ENCODE measurements at places on chromosomes 2 and 18.

GRCh38 chr2:146873646-146874259, 971.1 kb upstream of the ACVR2A start:
- no peak for DNase-seq

GRCh38 chr2:94997981-94998930, 27.3 kb upstream of the MAL start:
- no peak for DNase-seq

DNA sequence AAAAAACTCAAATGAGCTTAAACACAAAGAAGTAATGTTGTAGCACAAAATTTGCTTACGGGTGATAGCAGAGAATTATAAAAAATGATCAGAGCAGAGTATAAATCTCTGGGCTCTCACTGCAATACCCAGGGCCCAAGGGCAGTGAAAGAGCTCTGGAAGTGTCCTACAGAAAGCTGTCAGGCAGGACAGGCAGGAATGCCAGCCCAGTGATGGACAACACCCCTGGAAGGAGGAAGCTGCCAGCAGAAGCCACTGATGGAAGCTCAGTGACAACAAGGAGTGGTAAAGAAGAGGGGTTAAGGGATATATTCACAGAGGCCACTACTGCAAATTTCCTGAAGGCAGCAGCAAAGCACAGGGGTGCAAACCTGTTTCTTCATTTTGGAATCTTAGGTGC, 214.9 kb downstream of the L3MBTL4 start:
- no peak for DNase-seq

DNA sequence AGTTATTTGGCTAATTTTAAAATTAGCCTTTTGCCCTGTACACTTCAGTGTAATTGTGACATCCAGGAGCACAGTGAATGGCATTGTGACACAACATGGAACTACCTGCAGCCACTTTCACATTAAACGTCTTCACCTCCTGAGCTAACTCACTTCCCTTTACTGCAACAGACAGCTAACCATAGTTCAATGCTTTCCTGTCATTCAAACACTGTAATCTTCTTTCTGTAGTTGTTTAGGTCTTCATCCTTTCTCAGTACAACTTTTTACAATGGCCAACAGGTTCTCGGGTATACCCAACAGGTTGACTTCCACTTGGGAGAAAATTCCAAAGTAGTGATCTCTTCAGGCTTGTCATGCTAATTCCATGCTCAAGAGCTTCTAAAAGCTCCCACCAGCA, 8.6 kb upstream of the AGPS start:
- no peak for DNase-seq

- no peak for DNase-seq
Measured at GRCh38 chr2:190696792-190697398, 48.0 kb downstream of the NAB1 start.

GRCh38 chr2:217945530-217945929, 57.3 kb downstream of the TNS1 start:
- no peak for DNase-seq

GRCh38 chr18:59681521-59682004, 15.7 kb downstream of the CCBE1 start:
- no peak for DNase-seq

GRCh38 chr2:239908744-239909143, 116.4 kb downstream of the NDUFA10 start:
- no peak for DNase-seq

GRCh38 chr2:53813151-53813550, 26.3 kb downstream of the ERLEC1 start:
- DNase-seq, result no peak

DNA sequence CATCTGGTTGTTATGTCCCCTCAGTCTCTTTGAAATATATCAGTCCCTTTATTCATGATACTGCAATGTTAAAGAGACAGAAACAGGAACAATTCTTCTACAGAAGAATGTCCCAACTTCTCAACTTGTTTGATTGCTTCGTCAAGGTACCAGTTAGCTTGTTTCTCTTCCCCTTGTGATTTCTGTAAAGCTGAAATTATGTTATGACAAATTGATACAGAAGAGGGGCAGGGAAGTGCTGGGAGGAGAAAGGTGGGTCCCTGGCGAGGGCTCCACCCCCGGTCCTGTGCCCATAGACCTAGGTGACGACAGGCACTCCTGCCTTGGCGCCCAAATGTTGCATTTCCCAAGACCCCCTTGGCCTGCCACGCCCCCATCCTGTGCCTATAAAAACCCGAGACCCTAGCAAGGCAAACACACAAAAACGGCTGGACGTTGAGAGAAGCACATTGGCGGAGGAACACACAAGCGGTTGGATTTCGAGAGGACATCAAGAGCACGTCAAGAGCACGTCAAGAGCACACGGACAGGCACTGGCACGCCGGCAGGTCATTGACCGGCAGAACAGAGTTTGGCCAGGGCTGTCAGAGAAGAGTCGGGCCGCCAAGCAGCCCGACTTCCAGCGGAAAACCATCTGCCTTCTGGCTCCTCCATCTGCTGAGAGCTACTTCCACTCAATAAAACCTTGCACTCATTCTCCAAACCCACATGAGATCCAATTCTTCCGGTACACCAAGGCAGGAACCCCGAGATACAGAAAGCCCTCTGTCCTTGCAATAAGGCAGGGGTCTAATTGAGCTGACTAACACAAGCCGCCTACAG, 11.5 kb upstream of the RTN4 start:
- no peak for DNase-seq

DNA sequence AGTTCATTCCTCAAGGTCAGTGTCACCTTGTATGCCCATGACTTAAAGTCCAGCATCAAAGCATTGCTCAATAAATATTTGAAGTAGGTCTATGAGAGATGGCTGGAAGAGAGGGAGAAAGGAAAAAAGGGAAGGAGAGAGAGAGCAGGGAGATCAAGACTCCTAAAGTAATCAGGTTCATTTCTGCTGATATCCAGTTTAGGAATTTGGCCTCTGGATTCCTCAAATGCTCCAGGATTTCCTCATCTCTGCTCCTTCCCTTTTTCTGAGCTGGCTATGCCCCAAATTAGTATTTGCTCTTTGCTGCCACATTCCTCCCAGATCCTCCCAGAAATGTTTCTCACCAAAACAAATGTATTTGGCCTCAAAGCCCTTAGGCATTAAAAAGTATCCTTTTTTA, 739.4 kb upstream of the CHAC2 start:
- no peak for DNase-seq

- no peak for DNase-seq
Measured at GRCh38 chr2:221641181-221641871, 69.2 kb upstream of the EPHA4 start.

GRCh38 chr2:30611583-30611982, 164.5 kb downstream of the LCLAT1 start:
- DNase-seq, result no peak

DNA sequence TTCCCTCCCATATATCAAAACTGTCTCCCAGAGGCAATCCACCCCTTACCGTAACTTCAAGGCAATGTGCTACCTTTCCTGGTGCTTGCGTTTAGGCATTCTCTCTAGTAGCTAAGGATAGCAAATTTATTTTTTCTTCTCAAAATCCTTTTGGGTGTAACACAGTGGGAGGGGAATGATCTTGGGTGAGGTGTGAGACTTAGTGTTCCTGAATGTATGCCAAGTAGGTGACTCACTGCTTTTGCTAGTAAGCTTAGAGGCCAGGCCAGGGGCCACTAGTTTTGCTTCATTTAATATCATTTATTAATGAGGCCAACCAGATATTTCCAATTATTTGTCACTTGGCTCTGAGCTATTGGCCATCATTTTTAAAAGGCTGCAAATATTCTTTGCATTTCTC, 135.5 kb downstream of the NAPG start:
- no peak for DNase-seq

DNA sequence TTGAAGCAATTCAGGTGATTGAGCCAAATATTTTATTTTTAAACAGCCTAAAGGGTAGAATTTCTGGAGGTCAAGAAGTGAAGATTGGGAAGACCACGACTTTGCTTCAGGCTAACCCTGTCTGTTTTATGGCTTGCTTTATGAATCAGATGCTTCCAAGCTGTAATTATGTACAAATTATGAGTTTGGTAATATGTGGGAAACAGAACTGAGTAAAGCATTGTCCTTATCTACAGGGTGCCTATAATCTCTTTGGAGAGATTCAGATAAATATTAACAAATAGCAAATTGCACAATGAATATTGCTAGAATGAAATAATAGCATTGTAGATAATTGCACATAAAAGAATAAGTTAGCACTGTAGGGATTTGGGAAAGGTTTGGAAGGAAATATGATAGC, 539.4 kb upstream of the CDH2 start:
- no peak for DNase-seq

GRCh38 chr18:26471027-26471426, 77.3 kb downstream of the KCTD1 start:
- DNase-seq, result no peak

- DNase-seq, result no peak
Measured at GRCh38 chr2:223815884-223816570, 21.4 kb downstream of the AP1S3 start.

DNA sequence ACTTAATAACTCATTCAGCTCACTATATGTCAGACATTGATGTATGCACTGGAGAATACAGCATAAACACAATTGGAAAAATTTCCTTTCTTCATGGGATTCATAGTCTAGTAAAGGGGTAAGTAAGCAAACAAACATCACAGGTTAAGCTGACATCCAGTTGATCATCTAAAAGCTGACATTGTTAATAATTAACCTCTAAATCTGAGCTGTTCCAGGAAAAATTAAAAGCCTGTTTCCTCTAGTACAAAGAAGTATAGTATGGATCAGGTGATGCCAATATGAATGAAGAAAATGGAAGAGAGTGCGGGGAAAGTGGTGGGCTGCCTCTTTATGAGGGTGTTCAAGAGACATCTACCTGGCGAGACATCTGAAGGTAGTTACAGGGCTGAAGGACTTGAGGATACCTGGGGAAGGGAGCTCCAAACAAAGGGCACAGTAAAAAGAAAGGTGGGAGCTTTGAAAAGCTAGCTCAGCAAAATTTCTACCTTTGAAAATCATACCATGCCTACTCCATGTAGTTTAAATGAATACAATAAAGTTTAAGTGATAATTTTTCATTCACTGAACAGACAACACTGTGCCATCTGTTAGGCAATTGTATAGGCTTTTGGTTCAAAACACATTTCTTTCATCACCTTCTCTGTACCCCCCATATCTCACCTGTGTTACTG, 619.3 kb downstream of the TRIB2 start:
- DNase-seq, result no peak

DNA sequence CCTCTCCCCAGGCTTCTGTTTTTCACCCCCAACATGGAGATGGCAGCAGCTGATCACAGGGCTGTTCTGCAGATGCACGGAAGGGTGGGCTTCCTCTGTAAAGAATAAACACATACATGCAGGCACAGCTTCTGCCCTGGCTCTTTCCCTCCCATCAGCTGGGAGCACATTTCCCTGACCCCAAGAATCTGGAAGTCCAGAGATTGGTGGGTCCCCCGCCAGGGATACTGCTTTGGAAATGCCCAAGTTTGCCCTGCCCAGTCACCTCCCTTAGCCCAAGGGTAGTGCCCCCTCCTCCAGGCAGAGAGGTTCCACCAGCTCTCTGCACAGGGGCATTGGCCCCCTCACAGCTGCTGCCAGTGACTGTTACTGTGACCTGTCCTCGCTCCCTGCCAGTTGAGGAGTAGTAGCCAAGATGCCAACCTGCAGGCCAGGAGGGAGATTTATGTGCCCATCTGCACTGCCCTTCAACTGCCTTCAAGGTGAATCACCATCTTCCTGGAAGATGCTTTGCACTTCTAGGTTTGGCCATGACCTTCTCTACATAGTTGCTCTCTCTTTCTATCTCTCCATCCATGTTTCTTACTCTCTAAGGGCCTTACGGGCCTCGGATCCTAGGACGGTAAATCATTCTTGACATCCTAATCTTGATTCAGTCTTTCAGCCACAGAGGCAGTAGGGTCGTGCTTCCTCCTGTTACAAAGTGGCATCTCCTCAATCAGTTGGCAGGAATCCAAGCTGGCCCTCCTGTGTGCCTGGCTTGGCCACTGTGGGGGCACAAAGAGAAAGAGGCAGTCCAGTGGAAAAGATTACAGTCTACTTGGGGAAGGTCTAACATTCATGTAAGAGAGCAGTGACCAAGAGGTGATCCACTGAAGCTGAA, 121.8 kb downstream of the CTIF start:
- no peak for DNase-seq

All from CD4-positive, alpha-beta T cell treated with Interleukin-12 subunit alpha and Interleukin-12 subunit beta, for 1 hour (primary cell).